Activated CD4-positive, alpha-beta T cell treated with anti-CD3 and anti-CD28 coated beads, Interleukin-2, amount 50 U/mL, for 4 hours (primary cell): ENCODE measurements at places on chromosomes 1 and 21.

DNA sequence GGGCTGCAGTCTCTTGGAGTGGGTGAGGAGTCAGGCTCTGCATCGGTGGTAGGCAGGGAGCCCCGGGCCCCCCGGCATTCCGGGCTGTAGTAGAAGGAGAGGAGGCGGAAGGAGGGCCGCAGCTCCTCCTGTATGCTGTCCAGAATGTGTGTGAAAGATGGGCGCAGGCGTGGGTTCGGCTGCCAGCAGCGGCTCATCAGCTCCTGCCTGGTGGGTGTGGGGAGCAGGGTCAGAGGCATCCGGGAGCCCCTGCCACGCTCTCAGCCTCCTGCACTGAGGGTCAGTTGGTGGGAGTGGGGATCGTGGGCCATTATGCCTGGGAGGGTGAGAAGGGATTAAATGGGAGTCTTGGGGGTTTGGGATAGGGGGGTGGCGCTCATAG lies 18.0 kb downstream of the INSRR start:
- DNase-seq = no peak

DNA sequence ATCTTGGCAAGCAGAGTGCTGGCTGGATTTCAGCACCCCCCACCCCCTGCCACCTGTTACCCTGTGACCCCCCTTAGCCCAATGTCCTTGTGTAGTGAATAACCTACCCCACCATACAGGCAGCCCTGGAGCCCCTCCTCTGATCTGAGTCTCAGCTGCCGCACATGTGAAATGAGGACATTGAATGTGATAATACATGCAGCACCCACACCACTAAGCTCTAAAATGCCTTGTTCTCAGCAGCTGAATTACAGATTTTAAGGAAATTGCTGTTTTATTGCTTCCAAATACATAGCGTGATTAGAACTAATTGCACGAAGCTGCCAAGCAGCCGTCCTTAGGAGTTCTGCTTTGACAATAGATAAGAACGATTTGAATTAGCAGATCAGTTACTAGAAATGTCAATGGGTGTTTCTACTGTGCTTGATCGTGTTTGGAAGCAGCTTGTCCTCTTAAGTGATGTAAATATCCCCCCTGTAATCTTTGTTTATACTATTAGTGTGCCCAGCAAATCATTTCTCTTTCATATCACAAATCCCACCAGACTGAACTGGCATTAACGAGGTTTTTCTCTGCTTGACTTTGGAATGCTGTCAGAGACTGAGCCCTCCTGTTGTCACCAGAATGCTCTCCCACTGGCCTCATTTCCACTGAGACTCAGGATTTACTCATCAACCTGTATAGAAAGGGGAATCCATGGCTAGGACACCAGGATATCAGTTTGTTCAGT lies 4.9 kb downstream of the SLAMF8 start:
- no peak for DNase-seq

- DNase-seq = no peak
Measured at GRCh38 chr21:42221581-42222345, 2.8 kb downstream of the ABCG1 start.

- DNase-seq = peak; percentile 28
Measured at GRCh38 chr21:44293551-44294231, 6.2 kb upstream of the PFKL start.

DNA sequence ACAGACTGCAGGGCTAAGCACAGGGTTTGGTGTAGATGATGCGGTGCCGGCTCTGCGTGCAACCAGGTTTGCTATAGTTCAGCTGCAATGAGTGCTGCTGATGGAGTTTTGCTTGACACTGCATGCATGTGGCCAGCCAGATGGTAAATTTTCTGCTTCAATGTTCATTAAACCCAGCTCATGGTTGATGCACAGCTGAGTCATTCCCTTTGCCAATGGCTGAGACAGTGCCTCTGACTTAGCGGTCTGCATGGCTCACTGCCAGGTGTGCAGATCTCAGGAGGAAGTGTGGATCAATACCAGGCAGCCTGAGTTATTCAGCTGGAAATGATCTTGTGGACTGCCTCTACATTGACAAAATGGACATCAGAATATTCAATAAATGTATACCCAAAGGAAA lies 172.7 kb upstream of the ZP4 start:
- DNase-seq = no peak

DNA sequence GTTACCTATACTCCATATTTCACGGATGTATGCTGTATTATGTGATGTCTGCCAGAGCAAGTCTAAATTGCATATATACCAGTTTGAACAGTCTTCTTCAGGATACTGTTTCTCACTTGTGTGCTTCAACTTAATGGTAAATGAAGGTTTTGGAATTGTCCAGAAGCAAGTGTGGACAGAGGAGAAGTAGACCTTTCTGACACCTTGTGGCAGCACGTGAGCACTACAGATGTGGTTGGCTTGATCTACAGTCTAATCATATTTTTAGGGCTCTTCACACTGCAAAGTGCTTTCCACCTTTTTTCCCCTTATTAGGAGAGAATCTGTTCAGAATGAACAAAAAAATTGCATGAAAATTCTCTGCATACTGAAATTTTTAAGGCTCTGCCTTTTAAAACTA lies 10.9 kb downstream of the MORC3 start:
- DNase-seq = peak; percentile 41

- DNase-seq = no peak
Measured at GRCh38 chr1:201015551-201016091, 7.9 kb downstream of the KIF21B start.

- no peak for DNase-seq
Measured at GRCh38 chr1:231964961-231965360, 338.4 kb downstream of the DISC1 start.

- peak; percentile 51 for DNase-seq
Measured at GRCh38 chr1:112501810-112502641, 6.7 kb upstream of the WNT2B start.

DNA sequence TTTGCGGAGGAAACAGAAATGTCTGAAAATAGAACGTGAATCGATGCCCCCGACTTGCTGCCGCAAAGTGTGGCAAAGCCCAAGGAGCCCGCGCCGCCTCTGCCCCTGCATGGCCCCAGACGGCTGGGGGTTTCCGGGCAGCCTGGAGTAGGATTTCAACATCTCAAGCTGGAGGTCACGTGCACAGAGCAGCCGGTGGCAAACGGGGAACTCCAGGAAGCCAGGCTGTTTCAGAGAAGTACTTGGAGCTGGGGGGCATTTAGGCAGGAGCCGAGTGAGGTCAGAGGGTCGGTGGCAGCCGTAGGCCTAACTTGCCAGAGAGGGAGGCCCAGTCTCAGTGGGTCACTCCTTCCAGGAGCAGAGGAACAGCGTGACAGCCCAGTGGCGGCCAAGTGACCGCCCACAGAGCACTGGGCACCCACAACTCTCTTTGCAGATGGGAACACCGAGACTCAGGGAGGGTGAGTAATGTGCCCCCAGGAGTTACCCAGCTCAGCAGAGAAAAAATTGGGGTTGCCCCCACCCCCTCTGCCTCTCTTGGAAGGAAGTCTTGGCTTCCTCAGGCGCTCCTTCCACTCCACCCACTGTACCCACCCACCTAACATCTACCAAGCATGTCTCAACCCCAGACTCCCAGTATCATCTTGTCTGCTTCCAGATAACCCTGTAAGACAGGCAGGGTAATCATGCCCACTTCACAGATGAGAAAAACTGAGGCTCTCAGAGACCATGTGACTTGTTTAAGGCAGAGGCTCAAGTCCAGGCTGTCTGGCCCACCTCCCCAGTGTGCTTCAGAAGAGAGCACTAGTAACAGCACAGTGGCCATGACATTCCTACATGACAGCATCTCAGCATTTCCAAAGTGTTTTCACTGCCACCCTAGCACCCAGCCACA lies 179.4 kb downstream of the HIVEP3 start:
- peak; percentile 81 for DNase-seq

GRCh38 chr1:178005450-178005849 lies 35.6 kb upstream of the SEC16B start:
- DNase-seq = no peak

GRCh38 chr21:45424854-45425795 lies 20.2 kb downstream of the COL18A1 start:
- no peak for DNase-seq

GRCh38 chr1:241847796-241848685 lies at the start of gene EXO1:
Gene EXO1, plus strand, starts transcription at chr1:241848204. Its CDS starts 2,222 bp downstream, at chr1:241850426.
- peak; percentile 82 for DNase-seq

- DNase-seq = no peak
Measured at GRCh38 chr1:44851308-44851707, 8.3 kb upstream of the PTCH2 start.

DNA sequence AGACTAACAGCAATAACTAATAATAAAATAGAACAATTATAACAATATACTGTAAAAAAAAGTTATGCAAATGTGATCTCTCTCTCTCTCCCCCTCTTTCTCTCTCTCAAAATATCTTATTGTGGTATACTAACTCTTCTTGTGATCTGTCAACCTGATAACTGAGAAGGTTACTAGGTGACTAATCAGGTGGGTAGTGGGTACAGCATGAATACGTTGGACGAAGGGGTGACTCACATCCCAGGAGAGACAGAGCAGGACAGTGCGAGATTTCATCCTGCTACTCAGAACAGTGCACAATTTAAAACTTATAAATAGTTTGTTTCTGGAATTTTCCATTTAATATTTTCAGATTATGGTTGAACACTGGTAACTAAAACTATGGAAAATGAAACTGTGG lies 257.5 kb downstream of the LRRC40 start:
- no peak for DNase-seq

- no peak for DNase-seq
Measured at GRCh38 chr1:37473431-37474045, 842 bp upstream of the ZC3H12A start.
